ENCODE measurements at places on chromosomes 4 and X.

DNA sequence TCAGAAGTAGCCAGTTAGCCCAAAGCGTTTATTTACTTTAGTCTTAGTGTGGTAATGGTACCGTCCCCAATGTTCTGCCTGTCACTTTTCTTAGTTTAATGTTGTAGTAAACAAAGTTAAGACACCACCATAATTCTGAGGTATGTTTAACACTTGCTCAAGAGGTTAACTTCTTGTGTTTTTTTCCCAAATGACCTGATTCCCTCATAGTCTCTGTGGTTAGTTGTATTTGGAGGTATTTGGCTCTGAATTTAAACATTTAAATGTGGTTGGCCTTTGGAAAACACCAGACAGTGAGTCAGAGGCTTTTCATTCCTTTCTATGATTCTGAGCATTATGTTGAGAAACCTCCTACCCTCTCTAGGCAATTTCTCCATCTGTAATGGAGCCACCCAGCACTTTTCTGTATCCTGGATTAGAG is 47.9 kb downstream of the CXCL1 start:
- no peak for DNase-seq
- no peaks in the 10 kb centered on the region for H3K4me1 ChIP-seq
- no peaks in the 10 kb centered on the region for H3K36me3 ChIP-seq
- no peaks in the 10 kb centered on the region for H3K27me3 ChIP-seq
- H3K4me3 ChIP-seq = no peak overlapping the region

GRCh38 chr4:41257257-41257901 is 651 bp downstream of the UCHL1 start:
- H3K27me3 ChIP-seq = no peaks in the 10 kb centered on the region
- H3K36me3 ChIP-seq = peaks cover 25% of the 10 kb centered on the region
- H3K4me3 ChIP-seq = peak overlapping the region; percentile 71
- peak; percentile 18 for DNase-seq
- no peak overlapping the region for H3K27ac ChIP-seq

DNA sequence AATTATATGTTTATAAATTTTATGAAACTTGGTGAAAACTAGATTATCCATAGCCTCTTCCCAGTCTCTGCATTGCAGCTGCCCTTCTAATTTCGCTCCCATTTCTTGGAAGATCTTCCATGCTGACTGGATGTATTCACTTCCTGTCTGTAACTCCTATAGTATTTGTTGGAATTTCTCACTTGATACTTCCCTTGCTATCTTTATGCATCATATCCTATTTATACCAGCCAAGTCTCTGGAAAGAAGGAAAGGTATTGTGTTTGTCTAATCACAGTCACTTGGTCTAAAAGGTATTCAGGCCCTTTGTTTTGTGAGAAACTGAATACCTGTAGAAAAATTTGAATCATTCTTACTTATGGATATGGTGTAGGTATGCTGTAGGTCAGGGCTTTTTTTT is 870.9 kb upstream of the FRG1 start:
- no peaks in the 10 kb centered on the region for H3K4me1 ChIP-seq
- H3K4me3 ChIP-seq = no peak overlapping the region
- no peaks in the 10 kb centered on the region for H3K27me3 ChIP-seq
- H3K36me3 ChIP-seq = no peaks in the 10 kb centered on the region
- H3K27ac ChIP-seq = no peak overlapping the region
- no peak for DNase-seq

GRCh38 chr4:176433983-176434382 is 114.2 kb downstream of the SPCS3 start:
- H3K4me3 ChIP-seq = no peak overlapping the region
- H3K27ac ChIP-seq = no peak overlapping the region
- no peaks in the 10 kb centered on the region for H3K36me3 ChIP-seq
- no peaks in the 10 kb centered on the region for H3K27me3 ChIP-seq

DNA sequence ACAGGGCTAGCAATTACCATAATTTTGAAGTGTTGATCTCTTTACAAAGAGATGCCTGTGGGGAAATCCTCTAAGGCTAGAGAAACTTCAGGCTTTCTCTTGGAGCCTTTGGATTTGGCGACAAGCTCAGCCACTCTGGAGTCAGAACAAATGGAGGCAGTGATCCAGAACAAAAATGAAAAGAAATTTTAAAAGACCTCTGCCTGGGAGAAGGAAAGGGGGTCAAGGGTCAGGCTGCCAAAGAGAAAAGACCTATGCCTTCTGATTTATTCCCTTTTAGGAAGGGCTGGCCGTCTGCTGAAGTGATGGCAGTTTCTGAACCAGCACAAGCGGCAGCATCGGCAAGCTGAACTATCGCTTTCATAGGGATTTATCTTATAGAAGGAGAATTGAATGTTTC is 140.8 kb upstream of the SFRP2 start:
- H3K4me1 ChIP-seq = no peaks in the 10 kb centered on the region
- H3K27me3 ChIP-seq = no peaks in the 10 kb centered on the region
- DNase-seq = no peak
- no peak overlapping the region for H3K4me3 ChIP-seq
- no peaks in the 10 kb centered on the region for H3K36me3 ChIP-seq

- H3K27me3 ChIP-seq = no peaks in the 10 kb centered on the region
- DNase-seq = no peak
- no peak overlapping the region for H3K27ac ChIP-seq
- no peaks in the 10 kb centered on the region for H3K36me3 ChIP-seq
- H3K4me1 ChIP-seq = no peaks in the 10 kb centered on the region
Observed at GRCh38 chr4:189285377-189285776, 655.3 kb upstream of the FRG1 start.

DNA sequence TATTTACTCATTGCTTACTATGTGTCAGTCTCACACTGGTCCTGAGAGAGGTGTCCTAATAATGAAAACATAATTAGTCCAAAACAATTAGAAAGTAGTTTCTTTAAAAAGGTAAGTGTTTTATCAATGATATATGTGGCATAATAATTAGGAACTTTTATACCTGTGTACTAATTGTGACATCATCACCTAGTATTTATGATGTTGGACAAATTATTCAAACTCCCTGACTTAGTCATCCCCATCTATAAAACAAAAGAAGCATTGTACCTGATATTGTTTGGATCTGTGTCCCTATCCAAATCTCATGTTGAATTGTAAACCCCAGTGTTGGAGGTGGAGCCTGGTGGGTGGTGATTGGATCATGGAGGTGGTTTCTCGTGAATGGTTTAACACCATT is 15.8 kb upstream of the ARHGEF38 start:
- H3K27me3 ChIP-seq = peaks cover 2% of the 10 kb centered on the region
- no peak overlapping the region for H3K4me3 ChIP-seq
- H3K27ac ChIP-seq = no peak overlapping the region
- no peaks in the 10 kb centered on the region for H3K36me3 ChIP-seq
- no peaks in the 10 kb centered on the region for H3K4me1 ChIP-seq

DNA sequence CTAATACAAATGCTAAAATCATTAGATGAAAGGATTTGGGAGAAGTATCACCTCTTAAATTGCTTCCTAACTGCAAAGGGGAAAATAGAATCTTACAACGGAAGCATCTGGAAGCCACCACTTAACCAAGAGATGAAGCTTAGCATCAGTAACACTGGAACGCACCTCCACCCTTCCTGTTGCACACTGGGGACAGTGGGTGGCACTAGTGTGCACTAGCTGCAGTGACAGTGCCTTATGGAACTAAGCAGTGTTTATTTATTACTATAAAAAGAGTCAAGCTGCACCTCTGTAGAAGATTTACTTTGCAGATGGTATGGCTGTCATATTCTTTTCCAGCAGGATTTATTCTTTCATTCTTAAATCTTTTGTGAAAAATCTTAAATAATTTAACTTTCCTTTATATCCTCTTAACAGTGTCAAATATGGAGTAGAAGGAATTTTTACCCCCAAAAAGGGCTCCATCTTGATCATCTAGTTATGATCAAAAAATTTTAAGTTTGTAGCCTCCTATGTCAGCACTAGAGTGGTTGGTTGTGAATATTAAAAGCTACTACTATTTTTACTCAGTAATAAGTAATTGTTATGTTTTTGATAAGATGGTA is 76.7 kb downstream of the SCD5 start:
- no peaks in the 10 kb centered on the region for H3K36me3 ChIP-seq
- no peak for DNase-seq
- no peak overlapping the region for H3K4me3 ChIP-seq
- H3K27me3 ChIP-seq = no peaks in the 10 kb centered on the region
- no peak overlapping the region for H3K27ac ChIP-seq

DNA sequence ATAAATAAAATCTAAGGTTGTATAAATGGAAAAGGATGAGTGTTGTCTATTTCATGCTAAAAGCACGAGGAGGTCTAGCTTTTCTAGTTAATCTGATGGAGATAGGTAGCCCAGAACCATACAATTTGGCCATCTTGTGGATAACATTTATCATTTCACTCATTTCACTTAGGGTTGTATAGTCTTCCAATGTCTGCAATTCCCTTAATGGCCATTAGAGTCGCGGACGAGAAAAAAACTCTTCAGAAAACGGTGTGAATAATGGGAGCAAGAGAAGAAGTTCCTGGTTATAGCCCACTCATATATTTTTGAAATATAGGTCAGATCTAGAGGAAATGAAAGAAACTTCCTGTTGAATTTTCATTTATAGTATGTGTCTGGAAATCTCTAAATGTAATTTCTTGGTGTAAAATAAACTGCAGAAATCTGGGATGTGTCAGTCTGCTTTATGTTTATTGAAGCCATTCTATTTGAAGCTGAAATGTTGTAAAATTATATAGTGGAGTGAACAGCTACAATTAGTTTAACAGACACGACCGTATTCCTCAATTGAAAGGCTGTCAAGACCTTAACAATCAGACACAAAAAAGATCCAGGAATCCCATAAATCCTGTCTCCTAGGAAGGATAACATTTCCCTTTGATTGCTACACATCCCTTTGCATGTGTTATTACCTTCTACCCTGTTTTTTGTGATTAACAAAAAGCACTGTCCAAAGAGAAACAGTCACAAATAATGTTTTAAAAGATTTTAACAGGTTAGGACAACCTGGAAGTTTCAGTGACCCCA is 47.7 kb upstream of the MGST2 start:
- H3K4me1 ChIP-seq = no peaks in the 10 kb centered on the region
- no peaks in the 10 kb centered on the region for H3K36me3 ChIP-seq
- H3K27ac ChIP-seq = no peak overlapping the region
- DNase-seq = no peak
- peaks cover 11% of the 10 kb centered on the region for H3K27me3 ChIP-seq

DNA sequence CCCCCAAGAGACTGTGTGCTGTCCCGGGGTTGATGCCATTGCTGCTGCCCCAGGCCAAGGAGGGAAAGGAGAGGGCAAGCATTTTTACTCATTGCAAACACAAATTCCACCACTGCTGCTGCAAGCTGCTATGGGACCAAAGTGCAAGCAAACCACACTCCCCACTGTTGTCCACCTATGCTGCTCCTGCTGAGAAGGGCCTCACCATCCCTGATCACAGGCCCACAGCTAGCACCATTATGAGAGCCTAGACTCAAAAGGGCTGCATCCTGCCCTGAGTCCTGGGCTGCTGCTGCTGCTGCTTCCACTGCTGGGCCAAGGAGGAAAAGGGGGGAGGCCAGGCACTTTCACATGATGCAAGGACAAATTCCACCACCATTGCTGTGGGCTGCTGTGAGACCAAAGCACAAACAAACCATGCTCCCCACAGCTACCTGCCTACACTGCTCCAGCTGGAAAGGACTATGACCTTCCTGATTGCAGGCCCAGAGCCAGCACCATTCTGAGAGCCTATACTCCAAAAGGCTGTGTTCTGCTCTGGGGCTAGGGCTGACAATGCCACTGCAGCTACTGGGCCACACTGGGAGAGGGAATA is 218.2 kb upstream of the ZCCHC13 start:
- H3K27ac ChIP-seq = no peak overlapping the region
- no peak for DNase-seq
- no peak overlapping the region for H3K4me3 ChIP-seq
- H3K27me3 ChIP-seq = no peaks in the 10 kb centered on the region
- no peaks in the 10 kb centered on the region for H3K4me1 ChIP-seq
- no peaks in the 10 kb centered on the region for H3K36me3 ChIP-seq

Data from iPS DF 6.9 (cell line).